Stimulated activated CD8-positive, alpha-beta memory T cell treated with anti-CD3 and anti-CD28 coated beads, Interleukin-12 subunit alpha, Interleukin-12 subunit beta, amount 100 ng/mL, for 4 hours (primary cell): ENCODE measurements at places on chromosomes 16 and 17.

GRCh38 chr16:49592546-49593423, 219.2 kb downstream of the C16orf78 start:
- DNase-seq = no peak

DNA sequence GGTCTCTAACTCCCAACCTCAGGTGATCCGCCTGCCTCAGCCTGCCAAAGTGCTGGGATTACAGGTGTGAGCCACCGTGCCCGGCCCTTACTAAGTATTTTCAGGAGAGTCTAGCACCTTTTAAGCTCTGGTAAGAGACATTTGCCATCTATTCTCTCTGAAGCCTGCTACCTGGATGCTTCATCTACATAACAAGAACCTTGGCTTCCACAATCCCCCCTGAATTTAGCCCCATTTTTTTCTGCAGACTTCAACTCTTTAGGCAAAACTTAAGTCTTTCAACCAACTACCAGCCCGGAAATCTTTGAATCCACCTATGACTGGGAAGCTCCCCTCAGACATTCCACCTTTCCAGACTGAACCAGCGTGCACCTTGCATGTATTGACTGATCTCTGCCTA, 14.0 kb upstream of the UBE2I start:
- DNase-seq = no peak

GRCh38 chr16:5175266-5175665, 77.7 kb upstream of the EEF2KMT start:
- DNase-seq = no peak

DNA sequence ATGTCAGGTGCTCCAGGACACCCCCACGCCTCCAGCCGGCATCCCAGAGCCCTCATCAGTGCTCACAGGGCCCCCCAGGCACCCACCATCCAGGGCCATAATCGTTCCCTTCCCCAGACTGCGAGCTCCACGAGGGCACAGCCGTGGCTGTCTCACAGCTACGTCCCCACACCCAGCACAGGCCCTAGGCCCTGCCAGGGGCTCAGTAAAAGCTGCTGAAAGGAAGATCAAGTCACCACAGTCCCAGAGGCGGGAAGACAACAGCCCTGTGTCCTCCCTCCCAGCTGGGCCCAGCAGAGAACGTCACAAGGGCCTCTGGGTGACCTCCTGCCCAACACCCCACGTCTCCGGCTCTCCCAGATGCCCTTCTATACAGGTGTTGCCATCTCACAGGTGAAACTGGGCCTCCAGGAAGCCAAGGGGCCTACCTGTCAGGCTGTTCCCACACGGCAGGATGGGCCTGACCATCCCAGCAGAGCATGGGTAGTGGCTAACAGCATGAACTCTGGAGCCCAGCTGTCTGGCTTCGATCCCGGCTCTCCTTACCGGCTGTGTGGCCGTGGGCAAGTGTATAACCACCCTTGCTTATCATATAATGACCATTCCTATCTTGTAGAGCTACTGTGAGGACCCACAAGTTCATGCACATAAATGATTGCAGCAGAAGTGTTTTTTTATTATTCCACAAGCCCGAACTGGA, 17.9 kb downstream of the ARL2BP start:
- DNase-seq = no peak
